ENCODE measurements at places on chromosomes 11 and 22.
A peak's percentile ranks its signal among the peaks of the same experiment; 100 is the strongest.

GRCh38 chr22:46116491-46116958 lies 33.8 kb upstream of the PPARA start:
- peak; percentile 72 for DNase-seq

DNA sequence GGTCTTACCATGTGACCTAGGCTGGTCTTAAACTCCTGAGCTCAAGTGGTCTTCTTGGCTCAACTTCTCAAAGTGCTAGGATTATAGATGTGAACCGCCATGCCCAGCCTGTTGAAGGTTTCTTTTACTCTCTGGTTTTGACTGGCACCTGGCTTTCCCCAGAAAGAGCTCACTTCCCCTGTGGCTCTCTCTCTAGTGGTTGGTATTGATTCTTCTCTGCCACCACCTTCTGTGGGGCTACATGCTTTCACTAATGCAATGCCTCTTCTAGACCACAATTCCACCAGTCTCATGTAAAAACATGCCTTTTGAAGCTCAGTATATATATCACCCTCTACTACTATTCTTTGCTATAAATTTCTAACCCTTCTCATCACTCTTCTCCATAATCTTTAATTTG lies 67.2 kb downstream of the CCDC83 start:
- no peak for DNase-seq

DNA sequence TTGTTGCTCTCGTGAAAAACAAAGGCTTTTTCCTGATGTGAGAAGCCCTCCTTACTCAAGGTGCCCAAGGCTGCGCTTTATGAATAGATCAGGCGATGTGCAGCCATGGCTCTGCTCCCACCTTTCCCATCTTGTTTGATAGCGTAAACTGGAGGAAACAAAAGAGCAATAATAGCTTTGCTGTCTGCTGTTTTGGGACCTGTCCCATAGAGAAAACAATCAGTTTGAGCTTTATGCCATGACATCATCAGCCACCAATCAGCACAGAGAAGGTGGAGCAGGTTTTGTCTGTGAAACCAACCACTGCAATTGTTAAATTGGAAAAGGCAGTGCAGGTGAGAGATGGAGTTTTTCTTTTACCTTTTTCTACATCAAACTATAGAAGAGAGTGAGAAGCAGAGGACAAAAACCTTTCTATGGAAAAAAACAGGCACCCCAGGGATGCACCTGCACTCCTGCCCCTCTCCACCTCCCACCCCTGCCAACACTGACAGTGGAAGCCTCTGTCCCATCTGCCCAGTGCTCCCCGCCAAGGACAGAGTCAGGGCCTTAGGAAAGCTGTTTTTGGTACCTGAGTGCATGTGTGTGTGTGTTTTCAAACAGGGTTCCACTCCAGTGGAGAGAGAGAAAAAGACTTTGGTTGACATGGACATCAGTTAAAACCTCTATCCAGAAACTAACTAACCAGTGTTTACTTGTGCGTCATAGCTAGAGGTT lies 80.7 kb downstream of the MICAL3 start:
- no peak for DNase-seq

- DNase-seq, result no peak
Measured at GRCh38 chr11:6572215-6572614, 31.2 kb downstream of the RRP8 start.

GRCh38 chr11:77154381-77155081 lies 26.5 kb downstream of the MYO7A start:
- DNase-seq, result no peak

DNA sequence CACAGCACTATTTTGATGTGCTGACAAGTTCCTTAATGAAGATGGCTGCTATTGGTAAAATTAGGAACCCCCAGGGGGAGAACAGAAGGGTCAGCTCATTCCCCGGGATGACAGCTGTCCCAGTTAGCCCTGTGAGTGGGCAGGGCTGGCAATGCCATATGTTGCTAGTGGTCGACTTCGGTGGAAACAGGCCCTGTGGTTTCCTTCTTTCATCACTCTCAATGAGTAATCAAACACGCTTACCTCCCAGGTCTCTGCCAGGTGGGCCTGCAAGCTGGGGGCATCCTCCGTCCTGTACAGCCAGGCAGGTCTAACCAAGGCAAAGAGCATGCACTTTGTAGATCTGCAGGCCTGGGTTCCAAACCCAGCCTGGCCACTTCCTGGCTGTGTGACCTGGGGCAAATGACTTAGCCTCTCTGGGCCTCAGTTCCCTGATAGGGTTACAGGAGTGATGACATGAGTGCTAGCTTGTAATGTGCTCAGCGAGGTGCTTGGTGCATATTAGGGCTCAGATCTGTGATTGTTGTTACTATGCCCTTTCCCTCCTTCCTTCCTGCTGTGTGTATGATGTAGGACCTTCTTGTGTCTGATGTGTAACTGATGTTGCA lies 85.2 kb downstream of the TSPAN18 start:
- no peak for DNase-seq

DNA sequence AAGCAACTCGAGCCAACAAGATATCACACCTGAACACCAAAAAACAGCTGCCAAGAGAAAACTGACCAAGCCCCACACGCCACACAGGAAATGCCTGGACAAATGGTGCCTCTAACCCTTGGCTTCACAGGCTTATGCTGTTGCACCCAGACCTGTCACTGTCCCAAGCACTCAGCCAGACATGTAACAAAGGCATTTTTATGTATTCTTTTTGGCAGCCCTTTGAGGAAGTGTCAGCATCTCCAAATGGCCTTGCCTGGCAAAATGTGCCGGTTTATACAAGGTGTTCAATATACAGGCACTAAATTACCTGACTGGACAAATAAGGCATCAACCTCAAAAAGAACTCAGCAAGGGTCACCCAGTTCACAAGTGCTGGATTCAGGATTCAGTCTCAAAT lies 6.1 kb downstream of the HDHD5 start:
- no peak for DNase-seq

- DNase-seq, result no peak
Measured at GRCh38 chr11:11247576-11247975, 105.5 kb downstream of the CSNK2A3 start.

GRCh38 chr22:44108806-44109385 lies 71.8 kb upstream of the PARVG start:
- no peak for DNase-seq

Measured in stimulated activated CD8-positive, alpha-beta memory T cell treated with anti-CD3 and anti-CD28 coated beads, Interleukin-4, amount 100 ng/mL, for 1 hour (primary cell).